IPS DF 6.9 (cell line): ENCODE measurements at places on chromosomes 1 and 21.

DNA sequence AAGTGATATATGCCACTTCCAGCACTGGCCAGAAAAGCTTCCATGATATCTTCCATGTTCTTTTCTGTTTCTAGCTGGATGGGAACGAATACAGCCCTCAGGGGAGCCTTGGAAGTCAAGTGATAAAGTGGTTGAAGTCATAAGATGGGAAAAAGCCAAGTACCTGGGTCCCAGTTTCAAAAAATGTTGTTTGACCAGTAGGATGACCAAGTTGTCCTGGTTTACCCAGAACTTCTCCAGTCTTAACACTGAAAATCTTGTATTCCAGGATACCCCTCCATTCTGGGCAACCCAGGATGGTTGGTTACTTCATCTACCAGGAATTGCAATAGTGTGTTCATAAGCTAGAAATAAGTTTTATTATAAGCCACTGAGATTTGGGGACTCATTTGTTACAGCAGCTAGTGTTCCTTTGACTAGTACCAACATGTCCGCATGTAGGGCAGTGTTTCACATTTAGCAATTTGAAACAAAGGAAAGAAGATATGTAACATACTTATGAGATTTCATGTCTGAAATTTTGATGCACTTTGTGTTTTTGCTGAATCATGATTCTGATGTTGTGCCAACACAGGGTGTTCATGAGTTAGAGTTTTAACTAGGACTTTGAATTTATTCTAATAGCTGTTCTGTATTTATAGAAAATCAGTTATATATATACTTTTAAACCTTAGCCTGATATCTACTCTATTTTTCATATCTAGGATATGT is 139.9 kb downstream of the TPR start:
- no peak for DNase-seq
- H3K27me3 ChIP-seq, result no peaks in the 10 kb centered on the region
- H3K4me3 ChIP-seq, result no peak overlapping the region

GRCh38 chr1:245863566-245864184 is 643.4 kb downstream of the SMYD3 start:
- no peak for DNase-seq
- H3K4me1 ChIP-seq, result no peaks in the 10 kb centered on the region
- H3K36me3 ChIP-seq, result no peaks in the 10 kb centered on the region
- H3K27ac ChIP-seq, result no peak overlapping the region

DNA sequence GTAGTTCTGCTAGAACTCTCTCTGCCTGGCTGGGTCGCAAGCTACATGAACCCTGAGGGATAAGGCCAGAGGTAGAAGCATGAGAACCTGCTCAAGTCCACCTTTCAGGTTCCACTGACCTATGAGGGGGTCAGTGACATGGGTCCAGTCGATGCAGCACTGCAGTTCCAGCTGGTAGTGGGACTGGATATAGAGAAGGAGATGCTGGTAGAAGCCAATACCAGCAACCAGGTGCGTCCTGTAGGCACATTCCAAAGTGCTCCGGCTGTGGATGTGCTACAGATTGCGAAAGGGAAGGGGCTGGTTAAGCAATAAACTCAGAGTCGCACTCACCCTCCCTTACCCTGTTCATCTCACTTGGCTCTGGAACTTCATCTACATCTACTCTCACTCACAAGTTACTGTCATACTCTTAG is 5.7 kb downstream of the SMG5 start:
- no peaks in the 10 kb centered on the region for H3K27me3 ChIP-seq
- peaks cover 40% of the 10 kb centered on the region; the same call in 1 of the 2 replicates for H3K36me3 ChIP-seq
- H3K4me1 ChIP-seq, result no peaks in the 10 kb centered on the region
- no peak for DNase-seq

- no peaks in the 10 kb centered on the region for H3K36me3 ChIP-seq
- H3K4me3 ChIP-seq, result no peak overlapping the region
- no peaks in the 10 kb centered on the region for H3K4me1 ChIP-seq
- no peaks in the 10 kb centered on the region for H3K27me3 ChIP-seq
Observed at GRCh38 chr1:242800521-242800920, 276.0 kb upstream of the PLD5 start.

GRCh38 chr1:10507111-10507879 is 32.5 kb downstream of the PEX14 start:
- no peak overlapping the region for H3K27ac ChIP-seq
- peaks cover 5% of the 10 kb centered on the region; the same call in 1 of the 2 replicates for H3K4me1 ChIP-seq
- no peak overlapping the region for H3K4me3 ChIP-seq
- H3K27me3 ChIP-seq, result no peaks in the 10 kb centered on the region
- DNase-seq, result no peak
- no peaks in the 10 kb centered on the region; the same call in 1 of the 2 replicates for H3K36me3 ChIP-seq

DNA sequence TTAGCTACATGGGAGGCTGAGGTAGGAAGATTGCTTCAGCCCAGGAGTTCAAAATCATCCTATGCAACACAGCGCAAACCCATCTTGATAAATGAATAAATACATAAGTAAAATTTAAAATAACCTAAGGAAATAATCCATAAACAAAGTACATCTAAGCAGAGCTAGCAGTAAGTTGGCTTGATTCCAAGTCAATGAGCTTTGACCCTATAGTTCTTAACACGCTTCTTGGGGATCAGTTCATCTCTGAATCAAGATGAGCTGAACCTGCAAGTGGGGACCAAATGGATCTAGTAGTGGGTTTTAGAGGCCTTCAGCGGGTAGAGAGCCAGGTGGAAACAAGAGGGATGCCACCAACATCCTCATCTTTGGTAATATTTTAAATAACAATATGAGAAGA is 31.5 kb upstream of the PHGDH start:
- H3K36me3 ChIP-seq, result no peaks in the 10 kb centered on the region
- H3K4me3 ChIP-seq, result no peak overlapping the region
- H3K27me3 ChIP-seq, result no peaks in the 10 kb centered on the region
- H3K4me1 ChIP-seq, result peaks cover 10% of the 10 kb centered on the region
- DNase-seq, result no peak
